Omental fat pad (tissue), 4 donors: ENCODE measurements at places on chromosomes 3 and 15.

DNA sequence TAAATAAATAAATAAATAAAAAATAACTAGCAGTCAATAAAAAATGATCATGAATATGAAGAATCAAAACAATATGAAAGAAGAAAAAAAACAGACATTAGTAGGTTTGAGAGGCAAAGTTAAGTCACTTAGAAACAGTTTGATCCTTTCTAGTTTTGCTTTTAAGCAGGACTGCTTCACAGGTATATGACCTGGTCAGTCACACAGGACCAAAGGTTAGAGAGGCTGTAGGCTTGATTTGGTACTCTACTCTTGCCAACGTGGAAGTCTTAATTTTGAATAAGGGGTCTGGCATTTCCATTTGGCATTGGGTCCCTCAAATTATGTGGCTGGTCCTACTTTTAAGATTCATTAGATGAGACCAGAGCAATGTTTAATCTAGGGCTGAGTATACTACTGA, 441.7 kb upstream of the NECTIN3 start:
- no peak for DNase-seq

DNA sequence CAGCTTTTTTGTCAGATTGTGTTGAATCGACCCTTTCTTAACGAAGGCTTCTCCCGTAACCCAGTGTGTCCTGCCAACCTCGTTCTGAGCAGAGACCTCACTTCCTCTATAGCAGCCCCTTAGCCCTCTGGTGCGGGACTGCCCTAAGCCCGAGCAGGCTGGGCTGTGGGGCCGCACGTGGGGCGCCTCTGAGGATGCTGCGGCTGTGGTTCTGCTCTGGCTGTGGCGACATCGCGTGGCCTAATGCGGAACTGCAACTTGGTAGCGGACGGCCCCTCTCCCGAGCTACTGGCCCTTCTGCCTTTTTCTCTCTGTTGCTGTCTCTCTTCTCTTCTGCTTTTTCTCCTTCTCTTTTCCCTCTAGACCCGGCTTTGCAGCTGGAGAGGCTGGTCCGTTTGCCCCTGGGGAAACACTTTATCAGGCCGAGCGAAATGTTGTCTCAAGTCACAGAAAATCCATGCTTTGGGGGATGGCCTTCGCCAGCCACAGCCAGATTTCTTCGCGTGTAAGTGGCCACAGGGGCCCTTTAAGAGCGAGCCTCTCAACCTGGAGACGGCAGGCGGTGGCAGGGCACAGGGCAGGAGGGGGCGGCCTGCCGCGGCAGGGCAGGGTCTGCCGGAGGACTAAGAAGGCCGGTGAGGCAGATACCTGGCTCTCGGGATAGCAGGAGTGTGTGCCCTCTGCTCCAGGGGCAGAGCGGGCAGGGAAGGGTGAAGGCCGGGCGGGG, 19.4 kb upstream of the KIF23 start:
- DNase-seq, result peak; percentile 88

DNA sequence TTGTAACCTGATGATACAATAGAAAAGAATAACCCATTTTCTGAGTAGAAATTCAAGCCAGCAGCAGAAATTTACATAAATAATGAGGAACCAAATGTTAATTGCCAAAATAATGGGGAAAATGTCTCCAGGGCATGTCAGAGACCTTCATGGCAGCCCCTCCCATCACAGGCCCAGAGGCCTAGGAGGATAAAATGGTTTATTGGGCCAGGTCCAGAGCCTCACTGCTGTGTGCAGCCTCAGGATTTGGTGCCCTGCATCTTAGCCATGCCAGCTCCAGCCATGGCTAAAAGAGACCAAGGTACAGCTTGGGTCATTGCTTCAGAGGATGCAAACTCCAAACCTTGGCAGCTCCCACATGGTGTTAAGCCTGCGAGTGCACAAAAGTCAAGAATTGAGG, 352.1 kb upstream of the MEIS2 start:
- DNase-seq, result no peak

DNA sequence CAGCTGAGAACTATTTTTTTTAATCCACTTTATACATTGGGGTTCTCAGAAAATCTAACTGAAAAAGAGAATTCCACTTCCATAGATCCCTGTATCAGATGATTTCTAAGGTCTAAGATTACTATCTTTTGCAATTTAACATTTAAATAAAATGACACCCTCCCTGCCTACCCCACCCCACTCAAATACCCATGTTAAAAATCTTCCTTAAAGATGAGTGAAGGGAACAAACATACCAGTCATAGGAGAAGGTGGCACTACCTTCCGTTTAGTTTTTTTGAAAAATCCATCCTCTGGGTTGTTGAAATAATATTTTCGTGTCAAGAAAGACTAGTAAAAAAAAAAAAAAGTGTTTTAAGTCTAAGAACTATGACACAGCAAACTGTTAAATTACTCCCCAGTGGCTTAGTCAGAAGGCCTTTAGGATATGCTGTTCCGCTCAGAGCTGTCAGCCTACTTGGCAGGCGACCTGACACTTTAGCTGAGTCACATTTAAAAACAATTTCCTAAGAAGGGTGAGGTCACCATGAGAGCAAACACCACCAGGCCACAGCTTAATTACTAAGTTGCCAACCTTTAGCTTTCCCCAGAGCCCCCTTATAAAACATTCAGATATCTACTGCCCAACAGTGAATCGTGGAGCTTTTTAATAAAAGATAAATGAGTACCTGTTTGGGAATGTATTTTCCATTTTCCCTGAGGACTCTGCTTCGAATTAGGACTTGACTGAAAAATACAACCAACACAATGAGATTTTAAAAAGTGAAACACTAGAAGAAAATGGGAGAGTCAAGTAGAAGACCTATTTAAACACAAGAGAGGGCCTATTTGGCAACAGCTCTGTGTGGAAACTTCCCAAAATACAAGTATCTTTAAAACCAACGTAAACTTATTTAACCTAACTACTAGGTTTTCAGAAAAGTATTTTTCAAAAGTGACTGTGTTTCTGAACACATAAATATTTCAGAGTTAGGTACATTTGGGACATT, 9.6 kb downstream of the EMC3 start:
- DNase-seq, result no peak

DNA sequence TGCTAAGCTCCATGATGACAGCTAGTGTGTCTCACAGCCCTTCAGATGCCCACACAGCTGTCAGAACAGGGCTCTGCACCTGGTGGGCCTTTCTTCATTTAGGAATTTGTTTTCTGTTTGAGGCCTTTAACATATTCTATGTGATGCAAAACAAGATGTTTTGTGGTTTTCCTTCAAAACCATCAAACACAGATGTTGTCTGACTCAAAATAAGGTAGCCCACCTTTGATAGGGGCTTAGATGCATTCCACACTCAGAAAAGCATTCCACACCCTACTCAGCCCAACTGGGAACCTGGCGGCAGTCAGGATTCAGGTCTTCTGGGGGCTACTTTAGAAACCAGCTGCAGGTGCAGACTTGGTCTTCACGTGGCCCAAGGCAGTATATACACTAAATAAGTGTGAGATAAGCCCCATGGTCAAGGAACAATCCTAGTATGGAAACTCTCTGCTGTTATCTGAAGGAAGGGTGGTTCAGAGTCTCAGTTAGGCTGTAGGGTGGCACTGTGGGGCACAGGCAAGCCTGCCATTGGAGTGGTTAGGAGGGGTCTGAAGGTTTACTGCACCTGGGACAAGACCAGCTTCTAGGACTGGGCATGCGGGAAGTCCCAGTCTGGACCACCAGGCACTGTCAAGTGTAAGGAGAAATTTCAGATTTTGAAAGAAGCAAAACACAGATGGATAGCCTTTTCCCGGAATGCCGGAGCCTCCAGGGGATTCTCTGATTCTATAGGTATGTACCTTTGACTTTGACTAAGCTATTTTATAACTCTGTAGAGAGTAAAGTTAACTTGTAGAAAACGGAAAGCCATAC, 20.1 kb downstream of the LRRC2 start:
- DNase-seq, result no peak
